ENCODE measurements at places on chromosomes 11 and 22. TPM values are rescaled to one million over a fixed set of nuclear protein-coding genes. Genes with fewer than 3 reads are reported as not detected.

MYBPC3 gene
- total RNA-seq, result not detected

TPBGL gene
- total RNA-seq, result 0.78 TPM

FSHB gene
- not detected for total RNA-seq

POU2AF2 gene
- not detected for total RNA-seq

ABCC8 gene
- not detected for total RNA-seq

FAM118A gene
- total RNA-seq, result 159 TPM

Data from CD4-positive, alpha-beta T cell (primary cell).